ENCODE measurements at places on chromosomes 16 and 17. TPM values are rescaled to one million over a fixed set of nuclear protein-coding genes. Genes with fewer than 3 reads are reported as not detected.

Gene SSTR5
- 0.50 TPM for total RNA-seq

Gene APRT
- 89.9 TPM for total RNA-seq

Gene KRTAP4-6
- not detected for total RNA-seq

Gene GSG1L2
- total RNA-seq: not detected

Gene GNG13
- total RNA-seq: not detected

Gene OTOA
- 0.06 TPM for total RNA-seq

Gene SLC6A4
- total RNA-seq: 3.5 TPM
